OCI-M1 (cell line): ENCODE measurements at places on chromosomes 6 and 20.

- no peak for DNase-seq
Measured at GRCh38 chr20:58667975-58668374, 16.9 kb downstream of the STX16 start.

- DNase-seq: no peak
Measured at GRCh38 chr6:311679-312220, 19.5 kb downstream of the DUSP22 start.

- peak; percentile 16 for DNase-seq
Measured at GRCh38 chr6:33815854-33816253, 12.1 kb upstream of the MLN start.

- peak; percentile 11 for DNase-seq
Measured at GRCh38 chr6:71224011-71224410, 64.6 kb upstream of the OGFRL1 start.

DNA sequence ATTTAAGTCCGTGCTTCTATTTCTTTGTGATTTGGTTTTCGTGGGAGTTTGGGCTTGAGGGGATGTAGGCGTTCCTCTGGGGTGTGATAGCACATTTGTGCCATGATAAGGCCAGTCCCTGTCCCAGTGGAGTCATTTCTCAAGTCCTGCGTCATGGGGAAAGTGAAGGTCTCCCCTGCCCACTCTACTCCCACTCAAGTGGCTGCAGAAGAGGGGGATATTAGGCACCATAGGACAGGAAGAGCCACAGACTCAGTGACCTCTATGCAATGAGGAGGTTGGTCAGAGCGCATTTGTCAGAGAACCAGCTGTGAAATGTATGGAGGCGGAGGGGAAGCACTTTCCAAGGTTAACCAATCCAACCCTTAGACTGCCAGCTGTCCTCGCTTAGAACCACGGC lies 51.9 kb upstream of the EDN1 start:
- peak; percentile 62 for DNase-seq

DNA sequence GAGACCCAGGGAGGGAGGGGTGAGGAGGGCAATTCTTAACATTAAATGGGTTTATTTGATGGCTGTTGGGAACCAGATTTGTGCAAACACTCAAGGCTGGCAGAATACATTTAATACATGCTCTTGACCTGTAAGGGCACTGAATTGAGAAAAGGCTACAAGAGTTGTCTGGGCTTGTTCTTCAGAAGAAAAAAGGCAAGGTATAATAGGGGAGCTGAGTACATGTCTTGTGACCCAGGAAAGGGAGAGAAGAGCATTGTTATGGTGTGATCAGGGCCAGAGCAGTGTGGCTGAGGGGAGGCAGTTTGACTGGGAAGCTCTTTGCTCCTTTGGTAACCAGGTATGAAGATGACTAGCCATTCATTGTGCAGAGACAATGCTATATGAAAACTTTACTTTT lies 18.9 kb downstream of the KLHL31 start:
- DNase-seq: no peak

GRCh38 chr6:1620504-1621069 lies 10.9 kb downstream of the FOXC1 start:
- no peak for DNase-seq

DNA sequence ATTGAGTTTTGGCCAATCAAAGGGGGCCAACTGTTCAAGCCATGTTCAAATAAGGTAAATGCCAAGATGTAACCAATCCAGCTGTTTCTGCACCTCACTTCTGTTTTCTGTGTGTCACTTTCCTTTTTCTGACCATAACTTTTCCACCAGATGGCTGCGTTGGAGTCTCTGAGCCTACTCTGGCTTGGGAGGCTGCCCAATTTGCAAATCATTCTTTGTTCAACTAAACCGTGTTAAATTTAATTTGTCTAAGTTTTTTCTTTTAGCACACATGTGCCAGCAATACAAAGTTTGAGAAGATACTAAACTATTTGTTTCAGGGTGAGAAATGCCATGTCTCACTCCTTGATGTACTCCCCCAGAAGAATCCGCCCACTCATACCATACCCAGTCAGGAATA lies 52.1 kb downstream of the IYD start:
- no peak for DNase-seq

- DNase-seq: peak; percentile 93
Measured at GRCh38 chr20:32681175-32682084, 7.7 kb upstream of the C20orf203 start.

DNA sequence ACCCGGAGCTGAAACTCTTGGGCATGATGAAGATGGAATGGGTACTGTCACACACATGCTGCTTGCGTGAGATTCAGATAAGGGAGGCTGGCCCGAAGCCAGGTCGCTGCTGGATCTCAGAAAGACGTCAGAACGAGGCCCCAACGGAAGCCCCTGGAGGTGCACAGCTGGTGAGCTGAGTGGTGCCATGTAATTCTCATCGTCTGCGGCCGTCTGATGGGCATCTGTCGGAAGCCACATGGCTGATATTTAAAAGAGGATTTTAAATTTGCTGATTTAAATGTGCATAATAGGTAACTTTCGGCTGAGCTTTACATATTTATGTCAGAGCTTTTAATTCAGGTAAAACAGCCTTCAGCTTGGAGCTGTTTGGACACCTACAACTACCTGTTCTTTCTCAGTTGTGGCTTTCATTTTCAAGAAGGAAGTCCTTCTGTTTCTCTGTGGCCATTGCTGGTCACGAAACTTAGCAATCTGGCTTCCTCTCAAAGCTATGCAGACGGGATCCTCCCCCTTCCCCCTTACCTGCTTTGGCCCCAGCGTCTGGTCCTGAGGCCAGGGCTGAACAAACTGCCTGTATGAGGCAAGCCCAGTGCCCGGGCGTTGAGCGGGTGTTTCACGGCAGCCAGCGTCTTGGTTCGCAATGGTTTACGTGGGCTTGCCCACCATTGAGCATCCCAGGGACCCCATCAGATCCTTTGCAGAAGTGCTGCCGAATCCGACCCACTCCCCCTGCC lies 9.2 kb downstream of the SLCO4A1 start:
- DNase-seq: no peak

- DNase-seq: peak; percentile 48
Measured at GRCh38 chr6:92690997-92691599, 728.3 kb downstream of the EPHA7 start.

- DNase-seq: no peak
Measured at GRCh38 chr6:21752054-21752811, 158.7 kb downstream of the SOX4 start.

DNA sequence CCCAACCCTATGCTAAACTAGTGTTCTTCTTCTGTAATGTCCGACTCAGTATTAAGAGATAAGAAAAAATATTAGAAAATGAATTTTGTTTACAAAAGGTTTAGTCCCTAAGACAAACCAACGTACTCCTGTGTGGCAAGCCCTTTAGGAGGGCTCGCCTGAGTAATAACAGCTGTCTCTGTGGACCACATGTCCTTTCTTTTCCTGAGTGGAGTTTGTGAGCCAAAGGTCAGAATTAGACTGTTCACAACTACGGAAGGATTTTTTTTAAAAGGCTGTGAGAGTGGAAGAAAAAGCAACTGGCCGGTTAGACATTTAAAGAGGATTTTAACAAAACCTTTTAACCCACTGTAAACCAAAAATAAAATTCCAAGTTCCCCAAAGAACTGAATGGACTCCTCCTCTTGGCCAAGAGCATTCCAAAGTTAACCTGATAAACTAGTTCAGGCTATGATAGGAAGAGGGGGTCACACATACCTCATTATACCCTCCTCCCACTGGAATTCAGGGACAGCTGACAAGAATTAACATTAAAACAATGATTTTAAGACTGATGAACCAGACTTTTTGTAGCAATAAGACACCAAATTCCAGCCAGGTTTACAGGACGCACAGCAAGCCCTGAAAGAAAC lies 43.5 kb downstream of the FAM184A start:
- DNase-seq: no peak

DNA sequence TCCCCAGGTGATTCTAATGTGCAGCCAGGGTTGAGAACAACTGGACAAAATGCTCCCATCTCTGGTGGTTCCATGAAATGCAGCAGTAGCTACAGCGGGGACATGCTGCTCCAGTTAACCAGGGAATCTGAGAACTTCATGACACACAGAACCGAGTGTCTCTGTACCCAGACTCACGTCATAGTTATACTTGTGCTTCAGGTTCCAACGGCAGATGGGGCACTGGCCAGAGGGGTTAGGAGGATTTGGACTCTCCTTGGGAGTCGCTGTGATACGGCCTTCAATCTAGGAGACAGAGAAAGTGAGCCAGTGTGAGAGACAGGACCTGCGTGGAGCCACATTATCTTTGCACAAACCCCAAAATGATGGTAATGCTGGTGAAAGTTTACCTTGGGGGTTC lies 9.2 kb downstream of the MRPS18A start:
- no peak for DNase-seq

DNA sequence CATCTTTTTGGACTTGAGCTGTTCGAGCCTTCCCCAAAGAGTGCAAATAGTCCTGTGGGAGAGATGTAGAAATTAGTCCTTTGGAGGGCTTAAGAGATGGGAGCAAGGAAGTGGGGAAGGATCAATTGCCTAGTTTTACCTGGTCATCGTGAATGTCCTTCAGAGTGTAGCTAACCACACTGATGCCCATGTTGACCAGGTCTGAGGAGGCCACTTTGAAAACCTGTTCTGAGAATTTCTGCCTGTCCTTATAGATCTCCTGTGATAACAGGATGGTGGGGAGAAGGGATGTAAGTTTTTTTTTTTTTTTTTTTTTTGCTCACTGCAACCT lies 2.0 kb downstream of the FLOT1 start:
- DNase-seq: no peak

DNA sequence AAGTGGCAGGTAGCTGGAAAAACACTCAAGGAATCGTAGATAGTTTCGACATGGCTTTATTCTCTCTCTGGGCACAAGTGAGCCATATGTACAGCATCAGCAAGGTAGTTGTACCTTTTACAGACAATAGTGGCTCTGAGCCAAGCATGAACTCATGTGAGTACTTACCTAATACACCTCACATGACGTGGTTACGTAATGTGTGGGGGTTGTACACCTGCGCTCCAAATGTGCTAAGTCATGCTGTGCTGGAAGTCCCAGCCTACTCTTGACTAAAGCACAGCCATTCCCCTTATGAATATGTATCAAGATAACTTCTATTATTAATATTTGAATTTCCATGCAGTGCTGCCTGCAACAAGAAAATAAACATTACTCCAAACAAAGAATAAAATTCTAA lies 78.8 kb upstream of the HMGN3 start:
- no peak for DNase-seq

- DNase-seq: no peak
Measured at GRCh38 chr6:108831104-108831503, 17.1 kb upstream of the ARMC2 start.

DNA sequence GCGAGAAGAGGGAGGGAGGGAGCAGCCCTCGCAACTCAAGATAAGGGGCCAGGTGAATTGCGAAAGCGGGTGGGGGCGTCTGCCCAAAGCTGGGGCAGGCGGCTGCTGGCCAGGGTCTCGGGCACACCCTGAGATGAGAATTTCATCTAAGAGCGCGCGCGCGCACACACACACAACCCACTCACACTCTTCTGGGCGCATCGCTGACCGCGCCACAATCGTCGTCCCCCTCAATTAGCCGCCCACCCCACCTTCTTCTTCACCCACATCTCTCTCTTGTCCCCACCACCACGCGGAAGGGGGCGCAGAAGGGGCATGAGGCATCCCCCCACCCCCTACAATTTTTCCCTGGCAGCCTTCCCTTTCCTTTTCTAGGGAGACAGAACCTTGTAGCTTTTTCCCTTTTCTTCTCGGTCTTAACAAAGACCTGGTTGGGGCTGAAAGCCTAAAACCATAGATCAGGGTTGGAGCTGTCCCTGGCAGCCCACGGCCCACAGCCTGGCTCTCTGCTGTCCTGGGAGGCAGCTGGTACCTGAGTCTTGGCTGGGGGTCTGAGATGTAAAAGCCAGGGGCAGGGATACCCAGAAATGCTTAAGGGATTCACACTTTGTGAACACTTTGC lies 737 bp upstream of the PTPRT start:
- DNase-seq: no peak

- no peak for DNase-seq
Measured at GRCh38 chr6:106186172-106186571, 100.0 kb downstream of the PRDM1 start.
